ENCODE measurements at places on chromosomes 3 and 15.

GRCh38 chr3:170768334-170768801 is 101.6 kb downstream of the RPL22L1 start:
- DNase-seq, result no peak

DNA sequence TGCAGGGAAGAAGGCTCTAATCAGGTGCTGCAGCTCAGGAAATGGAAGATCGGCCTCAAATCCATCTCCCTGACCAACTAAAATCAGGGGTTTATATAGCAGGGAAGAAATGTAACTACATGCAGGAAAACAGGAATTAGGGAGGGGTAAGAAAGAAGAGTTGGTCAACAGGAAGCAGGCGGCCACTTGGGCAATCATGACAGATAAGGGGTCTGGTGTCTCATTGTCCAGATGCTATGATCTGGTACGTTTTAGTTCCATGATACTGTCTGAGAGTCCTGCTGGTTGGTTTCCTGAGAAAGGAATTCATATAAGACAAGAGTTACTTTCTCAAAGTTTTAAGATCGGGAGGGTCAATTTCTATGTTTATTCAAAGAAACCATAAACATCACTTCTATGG is 24.2 kb downstream of the KATNBL1 start:
- no peak for DNase-seq

DNA sequence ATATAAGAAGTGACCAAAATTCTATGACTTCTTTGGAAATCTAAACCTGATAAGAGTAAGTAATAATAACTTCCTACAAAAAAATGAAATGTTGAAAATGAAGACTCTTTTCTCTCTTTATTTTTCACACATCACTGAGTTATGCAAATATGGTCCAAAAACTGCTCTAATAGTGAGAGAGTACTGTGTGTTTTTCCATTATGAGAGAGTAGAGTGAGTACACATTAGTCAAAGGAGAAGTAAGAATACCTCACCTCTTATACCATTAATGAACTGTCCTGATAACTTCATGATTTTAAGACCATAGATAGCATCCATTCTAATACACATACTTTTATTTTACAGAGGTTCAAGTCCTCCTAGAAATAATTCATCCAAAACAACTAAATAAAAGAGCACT is 1310.2 kb downstream of the SI start:
- no peak for DNase-seq

DNA sequence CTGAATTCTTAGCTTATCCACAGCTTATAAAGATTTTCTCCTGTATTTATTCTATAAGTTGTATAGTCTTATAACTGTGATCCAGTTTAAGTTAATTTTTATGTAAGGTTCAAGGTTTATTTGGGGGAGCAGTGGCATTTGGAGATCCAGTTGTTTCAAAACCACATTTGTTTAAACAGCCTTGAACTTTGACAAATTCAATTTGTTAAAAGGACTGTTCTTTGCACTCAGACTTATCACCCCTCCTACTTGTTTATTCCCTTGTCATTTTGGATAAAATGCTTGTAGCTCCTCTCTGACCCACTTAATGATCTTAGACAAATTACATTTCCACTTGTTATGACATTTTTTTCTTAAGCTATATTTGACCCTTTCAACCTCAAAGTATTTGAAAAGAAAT is 327.8 kb downstream of the DOCK3 start:
- DNase-seq, result no peak
